ENCODE measurements at places on chromosomes 12 and 14.

- DNase-seq, result peak; percentile 78
Observed at GRCh38 chr12:124655698-124656516, 88.5 kb upstream of the NCOR2 start.

- DNase-seq, result no peak
Observed at GRCh38 chr12:92718483-92718990, 15.7 kb downstream of the PLEKHG7 start.

GRCh38 chr12:53004582-53004981, 1.7 kb upstream of the EIF4B start:
- DNase-seq, result no peak

- no peak for DNase-seq
Observed at GRCh38 chr12:99110868-99111267, 465.8 kb downstream of the APAF1 start.

GRCh38 chr14:91417120-91417982, at the start of gene CCDC88C:
TSS of gene CCDC88C (minus strand) at chr14:91417820. CDS start at chr14:91417690, 130 bp downstream.
- DNase-seq, result peak; percentile 66

DNA sequence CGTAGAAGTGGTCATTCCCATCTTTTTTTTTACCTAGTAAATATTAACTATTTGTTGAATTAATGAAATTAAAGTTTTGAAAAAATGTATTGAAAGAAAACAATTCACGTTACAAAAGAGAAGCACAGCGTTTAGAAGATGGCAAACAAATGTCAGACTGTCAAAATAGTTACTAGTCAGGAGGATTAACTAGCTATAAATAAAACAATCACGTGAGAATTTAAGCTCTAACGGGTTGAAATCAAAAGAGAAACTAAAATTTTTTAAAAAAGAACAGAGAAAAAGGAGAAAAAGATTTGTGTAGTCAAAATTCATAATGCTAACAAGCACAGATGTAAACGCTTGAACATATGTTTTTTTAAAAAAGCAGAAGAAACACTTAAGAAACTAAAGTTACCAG, 26.4 kb downstream of the DDHD1 start:
- DNase-seq, result no peak

DNA sequence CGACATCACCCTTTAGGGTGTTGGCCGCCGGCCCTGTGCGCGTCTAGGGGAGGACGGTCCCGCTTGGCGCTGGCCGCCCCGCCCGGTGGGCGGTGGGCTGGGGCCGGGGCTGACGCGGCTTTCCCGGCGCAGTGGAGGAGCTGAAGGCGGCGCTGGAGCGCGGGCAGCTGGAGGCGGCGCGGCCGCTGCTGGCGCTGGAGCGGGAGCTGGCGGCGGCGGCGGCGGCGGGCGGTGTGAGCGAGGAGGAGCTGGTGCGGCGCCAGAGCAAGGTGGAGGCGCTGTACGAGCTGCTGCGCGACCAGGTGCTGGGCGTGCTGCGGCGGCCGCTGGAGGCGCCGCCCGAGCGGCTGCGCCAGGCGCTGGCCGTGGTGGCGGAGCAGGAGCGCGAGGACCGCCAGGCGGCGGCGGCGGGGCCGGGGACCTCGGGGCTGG, 3.6 kb downstream of the TNFAIP2 start:
- DNase-seq, result peak; percentile 63

DNA sequence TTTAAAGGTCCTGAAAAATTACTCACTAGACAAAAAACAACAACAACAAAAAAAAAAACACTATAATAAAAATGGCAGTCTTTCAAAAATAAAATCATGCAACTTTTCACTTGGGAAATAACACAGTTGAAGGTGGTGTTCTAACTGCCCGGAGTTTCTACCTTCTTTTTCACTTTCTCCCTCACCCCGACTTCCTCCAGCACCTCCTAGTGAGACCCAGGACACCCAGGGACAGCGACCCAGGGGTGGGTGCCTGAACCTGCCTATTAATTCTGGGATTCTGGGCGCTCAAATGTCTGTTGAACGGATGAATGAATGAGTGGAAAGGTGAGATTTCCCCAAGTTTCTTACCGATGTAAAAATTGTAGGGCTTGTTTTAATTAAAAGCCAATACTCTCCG, 2.0 kb upstream of the FZD10 start:
- no peak for DNase-seq

- no peak for DNase-seq
Observed at GRCh38 chr12:116354950-116355783, 77.7 kb upstream of the MED13L start.

DNA sequence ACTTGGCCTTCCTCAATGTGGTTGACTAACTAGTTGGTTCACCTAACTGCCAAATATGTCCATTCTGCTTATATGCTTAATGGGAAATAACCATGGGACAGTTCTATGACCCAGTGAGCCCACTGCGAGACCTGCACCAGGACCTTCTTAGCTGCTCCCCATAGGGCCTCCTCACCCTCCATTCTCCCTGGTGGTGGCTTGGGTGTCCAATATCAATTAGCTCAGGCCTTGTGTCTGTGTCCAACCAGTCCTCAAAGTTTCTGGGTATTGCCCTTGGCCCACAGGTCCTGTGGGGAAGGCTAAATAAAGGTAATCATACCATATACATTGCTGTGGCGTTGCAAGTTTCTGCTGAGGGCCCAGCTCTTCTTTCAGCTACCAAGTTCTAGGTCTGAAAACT, 228.2 kb downstream of the PCNX1 start:
- no peak for DNase-seq

- DNase-seq, result no peak
Observed at GRCh38 chr12:13084898-13085640, 18.4 kb downstream of the GSG1 start.

DNA sequence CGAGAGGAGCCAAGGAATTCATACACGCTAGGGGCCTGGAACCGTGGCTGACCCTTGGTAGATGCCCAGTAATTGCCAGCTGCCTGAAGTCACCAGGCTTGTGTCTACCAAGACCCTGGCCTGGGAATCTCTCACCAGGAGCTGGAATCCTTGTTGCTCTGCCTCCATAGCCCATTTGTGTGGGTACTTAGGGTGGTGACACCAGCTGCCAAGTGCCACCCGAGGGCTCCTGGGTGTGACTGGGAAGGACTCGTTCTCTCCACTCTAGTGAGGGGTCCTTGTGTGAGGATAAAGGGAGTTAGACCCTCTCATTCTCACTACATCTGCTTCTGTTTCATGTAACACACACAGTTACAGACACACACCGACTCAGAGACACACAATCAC, 17.9 kb downstream of the SERPINA1 start:
- no peak for DNase-seq

DNA sequence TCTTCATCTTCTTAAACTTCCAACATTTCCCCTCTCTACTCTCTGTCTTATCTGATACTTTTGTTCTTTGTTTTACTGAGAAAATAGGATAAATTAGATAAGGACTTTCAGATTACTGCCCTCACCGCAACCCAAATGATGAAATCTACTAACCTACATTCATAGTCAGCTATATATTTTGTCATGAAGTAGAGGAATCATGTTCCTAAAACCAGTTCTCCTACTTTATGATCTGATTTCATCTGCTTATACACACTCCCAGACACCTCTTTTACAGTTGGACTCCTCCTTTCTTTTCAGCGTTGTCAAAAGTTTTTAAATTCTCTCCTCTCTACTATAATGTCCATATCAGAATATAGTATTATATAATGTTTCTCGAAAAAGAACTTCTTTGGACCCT, 29.7 kb downstream of the MGAT4C start:
- DNase-seq, result no peak

DNA sequence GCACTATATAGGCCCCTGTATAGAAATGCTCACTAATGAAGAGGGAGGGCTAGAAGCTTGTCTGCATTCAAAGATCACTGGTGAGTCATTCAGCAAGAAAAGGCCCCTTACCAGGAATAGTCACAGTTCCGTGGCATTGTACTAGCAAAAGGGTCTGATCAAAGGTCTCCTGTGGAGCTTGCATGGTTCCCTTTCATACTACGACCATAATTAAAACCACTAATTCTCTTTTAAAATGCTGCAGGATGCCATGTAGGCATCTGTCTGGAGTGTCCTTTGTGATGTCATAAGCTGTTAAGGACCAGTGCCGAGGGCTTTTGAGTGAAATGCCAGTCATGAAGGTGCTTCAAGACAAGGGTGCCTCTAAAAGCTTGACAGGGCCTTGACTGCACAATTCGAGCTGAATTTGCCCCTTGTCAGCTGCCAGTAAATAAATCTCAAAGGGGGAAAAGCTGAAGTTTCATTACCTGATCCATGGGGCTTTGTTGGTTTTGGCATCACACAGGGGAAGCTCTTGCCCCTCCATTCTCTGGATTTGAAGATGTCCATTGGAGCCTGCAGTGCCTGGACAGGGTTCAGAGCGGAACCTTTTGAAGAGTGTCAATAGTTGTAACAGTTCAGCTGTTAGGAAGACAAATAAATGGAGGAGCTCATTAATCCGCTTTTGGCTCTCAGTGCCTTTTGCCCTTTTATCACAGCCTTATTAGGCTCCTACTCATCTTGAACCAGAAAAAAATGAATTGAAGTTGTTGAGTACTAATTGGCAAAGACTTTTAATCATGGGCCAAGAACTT, 69.1 kb downstream of the TMEM260 start:
- DNase-seq, result no peak

- no peak for DNase-seq
Observed at GRCh38 chr12:102095677-102096263, 24.1 kb downstream of the NUP37 start.

DNA sequence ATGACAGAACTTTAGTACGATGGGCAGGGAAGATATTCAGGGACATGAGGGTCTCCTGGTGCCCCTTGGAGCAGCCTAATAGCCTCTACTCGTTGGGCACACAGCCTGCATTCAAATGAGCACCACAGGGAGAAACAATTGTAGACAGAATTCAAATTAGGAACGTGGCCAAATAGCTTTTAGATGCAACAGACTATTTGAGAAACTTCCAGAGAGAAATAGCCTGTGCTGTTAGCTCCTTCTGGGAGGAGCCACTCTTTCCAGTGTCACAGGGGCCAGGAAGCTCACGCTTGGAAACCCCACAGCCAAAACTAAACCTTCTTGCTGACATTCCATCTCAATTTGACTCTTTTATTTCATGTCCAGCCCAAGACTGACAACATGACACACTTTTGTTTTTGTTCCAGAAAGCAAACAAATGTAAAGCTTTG, 114.5 kb downstream of the RPAP3 start:
- no peak for DNase-seq

- DNase-seq, result no peak
Observed at GRCh38 chr12:120677765-120678473, 9.0 kb upstream of the MLEC start.

DNA sequence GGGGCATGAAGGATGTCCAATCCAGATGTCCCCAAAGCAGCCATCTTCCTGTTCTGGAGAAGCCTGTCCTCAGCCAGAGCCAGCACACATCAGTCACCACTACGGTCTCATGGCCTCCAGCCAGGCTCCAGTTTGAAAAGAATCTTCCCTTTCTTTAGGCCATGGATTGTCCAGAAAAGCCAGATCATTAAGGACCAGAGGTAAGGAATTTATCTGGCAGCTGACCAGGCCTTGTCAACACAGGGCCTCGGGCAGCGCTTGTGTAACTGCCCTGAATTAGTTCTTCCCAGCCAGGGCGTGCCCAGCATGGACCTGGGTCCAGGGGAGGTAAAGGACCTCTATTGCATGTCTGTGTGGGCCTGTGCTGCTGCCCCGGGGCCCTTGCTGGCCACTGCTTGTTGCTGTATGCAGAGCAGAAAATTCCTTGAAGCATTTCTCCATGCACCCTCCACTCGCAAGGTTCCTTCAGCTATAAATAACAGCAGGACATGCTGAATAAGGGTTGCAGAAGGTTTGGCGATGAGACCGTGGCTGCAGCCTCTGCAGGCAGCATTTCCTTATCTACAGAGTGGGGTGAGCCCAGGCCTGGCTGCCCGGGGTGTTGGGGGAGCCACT, 21.7 kb upstream of the VPS37B start:
- DNase-seq, result no peak

DNA sequence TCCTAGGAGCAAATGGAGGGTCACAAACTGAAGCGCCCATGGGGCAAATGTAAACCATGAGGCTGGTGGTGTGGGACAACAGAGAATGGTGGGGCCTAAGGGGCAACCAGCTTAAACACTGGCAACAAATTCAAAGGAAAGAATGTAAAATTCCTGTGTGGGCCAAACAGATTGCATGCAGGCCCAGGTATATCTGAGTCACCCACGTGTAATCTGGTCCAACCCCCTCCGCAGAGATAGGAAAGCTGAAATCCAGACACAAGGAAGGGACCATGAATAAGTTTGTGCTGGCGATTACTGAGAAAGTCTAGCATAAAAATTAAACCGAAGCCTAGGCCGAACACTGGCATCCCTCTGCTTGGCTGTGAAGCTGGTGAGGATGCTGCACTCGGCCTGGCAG, 71.6 kb downstream of the ITPK1 start:
- DNase-seq, result no peak

DNA sequence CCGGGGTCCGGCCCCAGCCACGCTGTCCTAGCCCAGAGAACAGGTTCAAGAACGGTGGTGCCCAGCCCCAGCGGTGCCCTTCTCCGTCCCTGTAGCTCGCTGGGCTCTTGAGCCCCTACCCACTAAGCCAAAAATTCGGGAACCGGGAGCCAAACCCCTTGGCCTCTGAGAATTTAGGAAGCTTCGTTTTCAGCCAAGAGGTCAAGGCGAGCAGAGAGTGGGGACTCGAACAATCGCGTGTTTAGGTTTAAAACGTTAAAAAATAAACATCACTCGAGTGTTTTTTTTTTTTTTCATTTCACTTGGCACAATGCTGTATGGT, 6.2 kb downstream of the SIX1 start:
- DNase-seq, result no peak

GRCh38 chr14:96673706-96674105, 123.5 kb upstream of the VRK1 start:
- DNase-seq, result no peak

- peak; percentile 63 for DNase-seq
Observed at GRCh38 chr12:113065126-113066007, 8.8 kb downstream of the DTX1 start.
